HT-29 (cell line): ENCODE measurements at places on chromosomes 7 and 10.
A peak's percentile ranks its signal among the peaks of the same experiment; 100 is the strongest.

GRCh38 chr10:73779539-73780197 is 2.2 kb upstream of the CHCHD1 start:
- no peak for DNase-seq

GRCh38 chr10:72056113-72056512 is 32.2 kb downstream of the SPOCK2 start:
- no peak for DNase-seq

DNA sequence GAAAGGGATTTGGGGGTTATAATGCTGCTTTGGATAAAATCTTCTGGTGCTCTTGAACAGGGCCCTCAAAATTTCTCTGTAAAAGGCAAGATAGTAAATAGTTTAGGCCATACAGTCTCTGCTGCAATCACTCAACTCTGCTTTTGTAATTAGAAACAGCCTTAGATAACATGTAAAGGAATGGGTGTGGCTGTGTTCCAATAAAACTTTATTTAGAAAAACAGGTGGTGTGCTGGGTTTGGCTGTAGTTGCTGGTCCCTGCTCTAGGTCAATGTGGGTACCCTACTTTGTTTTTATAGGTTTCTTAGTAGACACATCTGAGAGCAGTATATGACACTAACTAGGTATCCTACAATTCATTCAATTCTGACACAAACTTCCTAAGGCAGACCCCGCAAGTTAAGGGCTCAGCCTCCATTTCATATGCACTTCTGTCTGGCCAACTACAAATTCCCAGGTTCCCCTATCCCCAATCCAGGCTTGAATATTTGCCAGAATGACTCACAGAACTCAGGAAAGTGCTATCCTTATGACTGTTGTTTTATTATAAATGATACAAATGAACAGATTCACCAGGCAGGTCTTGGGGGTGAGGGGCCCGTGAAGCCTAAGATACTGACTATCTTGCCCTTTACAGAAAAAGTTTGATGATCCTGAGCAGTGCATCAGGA is 349.9 kb downstream of the RPS24 start:
- no peak for DNase-seq

GRCh38 chr7:150378115-150378852 is 846 bp upstream of the ZNF775 start:
- peak; percentile 97 for DNase-seq

- DNase-seq: no peak
Measured at GRCh38 chr10:126459032-126459831, 71.0 kb upstream of the ADAM12 start.

- DNase-seq: no peak
Measured at GRCh38 chr10:125002047-125002422, 60.1 kb downstream of the ZRANB1 start.

- DNase-seq: no peak
Measured at GRCh38 chr7:123533929-123534382, 439 bp downstream of the IQUB start.

GRCh38 chr10:69364232-69364940 is 52.3 kb downstream of the TACR2 start:
- no peak for DNase-seq

DNA sequence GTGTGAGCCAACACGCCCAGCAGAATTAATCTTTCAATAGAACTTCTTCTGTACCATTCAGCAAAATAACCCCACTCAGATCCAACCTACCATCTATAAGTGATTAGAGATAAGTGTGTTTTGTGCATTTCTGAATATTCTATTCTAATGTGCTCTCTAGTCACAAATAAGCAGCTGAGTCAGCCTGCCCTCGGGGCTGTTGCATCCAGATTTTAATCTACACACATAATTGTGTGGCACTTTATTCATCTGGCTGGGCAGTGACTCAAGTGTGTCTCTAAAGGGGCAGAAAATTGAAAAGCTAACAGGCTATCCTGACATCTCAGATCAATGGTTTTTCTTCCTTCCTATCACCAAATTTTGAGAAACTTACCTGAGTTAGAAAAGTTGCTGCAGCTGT is 60.3 kb downstream of the PRR15 start:
- DNase-seq: no peak

- DNase-seq: no peak
Measured at GRCh38 chr10:3496138-3496537, 288.9 kb downstream of the KLF6 start.
